ENCODE measurements at places on chromosomes 16 and 17.

GRCh38 chr17:50218771-50219315, 17.4 kb upstream of the COL1A1 start:
- no peak for DNase-seq

DNA sequence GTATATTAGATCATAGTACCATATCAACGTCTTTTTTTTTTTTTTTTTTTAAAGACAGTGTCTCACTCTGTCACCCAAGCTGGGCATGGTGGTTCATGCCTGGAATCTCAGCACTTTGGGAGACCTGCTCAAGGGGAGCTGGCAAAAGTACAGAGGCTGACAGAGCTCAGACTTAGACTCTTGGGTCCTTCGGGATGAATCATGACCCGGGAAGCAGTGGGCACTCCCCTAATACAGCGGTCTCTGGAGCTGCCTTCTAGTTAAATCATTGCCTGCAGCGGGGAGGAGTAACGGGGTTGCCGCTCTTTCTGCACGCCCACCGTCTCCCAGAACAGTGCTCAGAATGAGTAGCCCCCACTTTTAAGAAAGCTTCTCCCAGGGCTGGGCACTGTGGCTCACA, 174.4 kb downstream of the CPPED1 start:
- DNase-seq, result no peak

DNA sequence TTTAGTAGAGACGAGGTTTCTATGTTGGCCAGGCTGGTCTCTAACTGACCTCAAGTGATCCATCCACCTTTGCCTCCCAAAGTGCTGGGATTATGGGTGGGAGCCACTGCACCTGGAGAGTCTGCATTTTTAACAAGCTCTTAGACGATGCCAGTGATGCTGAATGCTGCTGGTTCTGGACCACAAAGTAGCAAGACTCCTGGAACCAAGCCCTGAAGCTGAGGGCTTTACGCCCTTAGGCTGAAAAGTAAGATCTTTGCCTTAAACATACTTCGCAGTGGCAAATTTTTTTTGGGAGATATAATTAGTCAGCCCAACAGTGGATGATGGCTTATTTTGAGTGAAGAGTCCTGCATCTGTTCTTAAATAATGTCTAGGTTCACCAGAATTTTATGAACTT, 14.0 kb downstream of the METTL9 start:
- no peak for DNase-seq

GRCh38 chr16:49788986-49789385, 66.9 kb downstream of the ZNF423 start:
- DNase-seq, result no peak

DNA sequence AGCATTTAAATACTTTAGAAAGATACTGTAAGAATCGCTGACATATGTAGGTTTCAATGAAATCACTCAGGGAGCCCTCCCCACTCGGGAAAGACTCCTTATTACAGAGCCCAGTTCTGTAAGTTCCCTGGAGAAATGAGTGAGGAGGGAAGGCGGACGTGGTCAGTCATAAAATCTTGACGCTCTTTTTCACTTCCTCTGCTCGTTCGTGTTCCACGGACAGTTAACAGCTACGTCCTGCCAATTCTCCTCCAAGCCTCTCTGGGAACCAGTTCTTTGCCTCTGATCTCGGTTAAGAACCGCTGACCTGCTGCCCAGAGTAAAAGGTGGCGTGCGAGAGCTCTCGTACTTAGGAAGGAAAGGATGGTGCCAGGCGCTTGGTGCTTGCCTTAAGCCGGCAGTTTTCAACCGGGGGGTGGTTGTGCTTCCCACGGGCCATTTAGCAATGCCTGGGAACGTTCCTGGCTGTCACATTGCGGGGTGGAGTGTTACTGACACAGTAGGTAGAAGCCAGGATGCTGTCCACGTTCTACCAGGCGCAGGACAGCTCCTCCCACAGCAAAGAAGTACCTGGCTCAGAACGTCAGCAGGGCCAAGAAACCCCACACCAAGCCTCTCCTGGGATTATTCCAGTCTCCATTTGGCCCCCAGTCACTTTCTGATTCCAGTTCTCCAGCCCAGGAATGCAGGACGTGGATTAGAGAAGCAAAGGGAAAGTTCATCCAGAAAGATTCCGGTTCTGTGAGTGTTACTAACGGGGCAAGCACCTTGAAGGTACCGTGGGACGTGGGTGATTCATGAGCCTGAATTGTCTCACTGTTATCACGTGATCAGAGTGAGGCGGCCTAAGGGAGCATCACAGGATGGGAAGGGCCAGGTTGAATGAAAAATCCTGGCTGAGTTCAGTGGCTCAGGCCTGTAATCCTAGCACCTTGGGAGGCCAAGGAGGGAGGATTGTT, 87.7 kb downstream of the MRM3 start:
- DNase-seq, result no peak

GRCh38 chr17:3827124-3827773, 18.8 kb downstream of the NCBP3 start:
- peak; percentile 14 for DNase-seq

GRCh38 chr17:32927724-32928585, at the start of gene TMEM98:
TSS of gene TMEM98 (plus strand) at chr17:32928153. CDS start at chr17:32931529, 3,376 bp downstream.
- no peak for DNase-seq

- no peak for DNase-seq
These were observed 109.5 kb downstream of the ASIC2 start for GRCh38 chr17:33183487-33184026.

DNA sequence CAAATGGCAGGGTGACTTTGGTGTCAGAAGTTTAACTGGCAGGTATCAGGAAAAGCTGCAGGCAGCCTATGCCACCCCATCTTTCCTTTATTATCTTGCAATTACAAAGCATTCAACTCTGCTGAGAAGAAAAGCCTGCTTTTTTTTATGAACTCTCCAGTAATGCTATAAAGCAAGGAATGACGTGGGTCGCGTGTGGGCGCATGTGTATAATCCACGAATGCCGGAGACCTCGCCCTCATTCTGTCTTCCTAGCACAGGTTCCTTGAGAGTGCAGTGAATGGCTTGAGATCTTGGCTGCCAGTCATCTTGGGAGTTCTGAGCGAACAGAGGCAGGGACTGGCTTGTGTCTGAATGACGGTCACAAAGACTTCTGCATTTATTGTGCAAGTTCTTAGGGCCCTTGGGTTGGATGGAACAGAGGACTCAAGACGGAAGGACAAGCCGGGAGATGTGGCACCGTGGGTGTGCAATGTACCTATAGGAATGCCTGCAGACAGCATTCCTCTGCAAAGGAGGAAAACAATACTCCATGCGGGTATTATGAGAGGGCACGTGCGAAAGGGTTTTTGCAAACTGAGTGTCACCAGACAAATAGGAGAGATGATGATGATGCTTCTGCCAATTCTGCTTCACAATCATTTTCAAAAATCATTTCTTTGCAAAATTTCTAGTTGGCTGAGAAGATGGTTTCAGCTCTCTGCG, 96.1 kb upstream of the ELAC2 start:
- no peak for DNase-seq

- peak; percentile 52 for DNase-seq
These were observed 30.6 kb downstream of the RPTOR start for GRCh38 chr17:80575057-80575875.

- DNase-seq, result peak; percentile 28
These were observed 1144.4 kb upstream of the GOT2 start for GRCh38 chr16:59878479-59878878.

DNA sequence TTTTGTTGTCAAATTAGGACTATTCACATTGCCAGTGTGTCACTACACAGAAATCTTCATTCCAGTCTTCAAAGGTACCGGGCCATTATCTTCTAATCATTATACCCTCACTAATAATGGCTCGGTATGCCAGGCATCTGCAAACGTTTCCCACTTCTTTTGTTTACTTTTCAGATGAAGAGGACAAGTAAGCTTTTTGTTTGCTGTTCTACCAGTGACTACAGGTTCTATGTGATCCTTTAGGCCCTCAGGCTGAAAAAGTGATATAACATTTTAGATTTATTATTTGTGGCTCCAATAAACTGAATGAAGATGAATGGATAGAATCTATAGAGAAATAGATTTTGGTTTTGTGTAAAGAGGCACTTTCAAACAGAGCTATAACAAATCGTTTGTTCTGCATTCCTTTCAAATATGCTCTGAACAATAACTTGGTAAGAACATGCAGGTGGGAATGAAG, 403 bp upstream of the KRTAP3-1 start:
- no peak for DNase-seq

- DNase-seq, result no peak
These were observed 11.5 kb upstream of the FOXF1 start for GRCh38 chr16:86498671-86499439.

DNA sequence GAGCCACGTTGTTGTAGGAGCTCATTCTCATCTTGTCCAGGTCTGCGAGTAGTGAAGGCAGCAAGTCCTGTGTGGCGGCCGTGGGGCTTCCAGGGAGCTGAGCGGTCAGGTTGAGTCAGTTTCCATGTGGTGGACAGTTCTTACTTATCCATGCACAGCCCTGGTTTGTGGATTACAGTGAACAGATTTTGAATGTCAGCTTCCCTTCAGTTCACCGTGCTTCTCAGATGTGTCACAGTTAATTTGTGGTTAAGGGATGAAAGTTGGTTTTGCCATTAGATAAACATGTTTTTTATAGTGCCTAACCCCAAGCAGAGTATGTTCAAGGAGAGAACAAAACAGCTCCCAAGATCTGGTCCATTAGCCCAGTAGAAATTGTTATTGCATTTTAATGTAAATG, 103.1 kb downstream of the RPTOR start:
- no peak for DNase-seq

GRCh38 chr17:13127921-13128602, 110.2 kb upstream of the ELAC2 start:
- DNase-seq, result no peak

GRCh38 chr17:19447085-19447583, 36.1 kb downstream of the RNF112 start:
- DNase-seq, result peak; percentile 52

- no peak for DNase-seq
These were observed 169.4 kb downstream of the SNX29 start for GRCh38 chr16:12145918-12146317.

DNA sequence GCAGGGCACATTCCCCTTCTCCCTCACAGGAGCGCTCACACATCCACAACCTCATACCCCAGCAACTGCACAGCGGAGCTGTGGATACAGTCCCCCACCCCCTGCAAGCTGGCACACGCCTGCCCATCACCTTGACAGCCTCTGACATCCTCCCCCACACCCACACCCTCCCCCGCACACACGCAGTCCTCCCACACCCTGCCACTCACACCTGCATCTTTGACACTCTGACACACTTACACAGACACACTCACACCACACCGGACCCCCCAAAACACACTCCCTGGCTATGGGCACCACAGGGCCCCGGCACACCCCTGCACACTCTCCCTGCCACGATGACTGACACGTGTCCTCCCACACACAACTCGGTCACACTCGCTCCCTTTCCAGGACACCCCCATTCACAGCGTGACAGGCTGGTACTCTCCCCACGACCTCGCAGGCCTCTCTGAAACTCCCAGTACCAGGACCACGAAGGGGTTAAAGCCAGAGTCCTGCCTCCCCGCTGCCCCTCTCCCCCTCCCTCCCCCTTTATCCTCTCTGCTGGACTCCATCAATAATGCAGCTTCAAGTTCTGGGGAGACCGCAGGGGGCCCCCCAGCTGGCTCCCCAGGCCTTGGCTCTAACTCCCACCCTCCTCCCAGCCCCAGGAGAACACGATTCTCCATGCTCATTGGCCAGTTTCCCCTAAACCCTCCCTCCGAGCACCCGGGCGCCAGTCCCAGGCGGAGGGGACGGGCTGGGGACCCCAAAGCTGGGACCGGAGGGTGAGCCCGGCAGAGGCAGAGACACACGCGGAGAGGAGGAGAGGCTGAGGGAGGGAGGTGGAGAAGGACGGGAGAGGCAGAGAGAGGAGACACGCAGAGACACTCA, at the start of gene PPP1R1B:
PPP1R1B (plus strand) TSS at position 782 of the 876 bp plus-strand sequence. CDS start 441 bp downstream, outside the sequence.
- DNase-seq, result no peak

DNA sequence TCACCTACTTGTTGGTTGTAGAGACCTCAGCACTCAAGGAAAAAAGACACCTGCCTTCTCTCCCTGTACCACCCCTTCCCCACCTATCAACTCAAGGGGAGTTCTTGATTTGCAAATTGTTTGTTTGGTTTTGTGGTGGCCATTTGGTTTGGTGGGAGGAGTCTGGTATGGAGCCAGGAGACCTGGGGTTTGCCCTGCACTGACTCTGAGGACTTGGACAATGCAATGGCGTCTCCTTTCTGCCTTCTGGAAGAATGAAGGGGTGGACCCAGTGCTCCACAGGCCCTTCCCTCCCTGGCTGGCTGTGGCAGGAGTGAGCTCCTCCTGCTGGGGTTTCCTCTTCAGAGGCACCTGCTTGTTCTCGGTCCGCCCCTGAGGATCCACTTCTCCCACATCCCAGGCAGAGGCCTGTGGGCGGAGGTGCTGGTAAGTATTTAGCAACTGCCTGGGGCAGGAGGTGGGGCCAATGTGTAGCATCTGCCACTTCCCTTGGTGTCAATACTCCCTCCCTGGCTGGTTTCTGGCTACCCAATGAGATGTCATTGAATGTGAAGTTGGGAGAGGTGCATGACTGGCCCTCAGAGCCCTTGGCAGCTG, 164.5 kb downstream of the NTN1 start:
- DNase-seq, result no peak

- peak; percentile 58 for DNase-seq
These were observed at the start of gene VAT1 for GRCh38 chr17:43021741-43022512. TSS of gene VAT1 (minus strand) at chr17:43022385. CDS start at chr17:43022322, 63 bp downstream.

- DNase-seq, result no peak
These were observed 286.1 kb downstream of the IRF8 start for GRCh38 chr16:86185089-86185488.

- no peak for DNase-seq
These were observed 3.7 kb downstream of the TMEM98 start for GRCh38 chr17:32931686-32932085.

DNA sequence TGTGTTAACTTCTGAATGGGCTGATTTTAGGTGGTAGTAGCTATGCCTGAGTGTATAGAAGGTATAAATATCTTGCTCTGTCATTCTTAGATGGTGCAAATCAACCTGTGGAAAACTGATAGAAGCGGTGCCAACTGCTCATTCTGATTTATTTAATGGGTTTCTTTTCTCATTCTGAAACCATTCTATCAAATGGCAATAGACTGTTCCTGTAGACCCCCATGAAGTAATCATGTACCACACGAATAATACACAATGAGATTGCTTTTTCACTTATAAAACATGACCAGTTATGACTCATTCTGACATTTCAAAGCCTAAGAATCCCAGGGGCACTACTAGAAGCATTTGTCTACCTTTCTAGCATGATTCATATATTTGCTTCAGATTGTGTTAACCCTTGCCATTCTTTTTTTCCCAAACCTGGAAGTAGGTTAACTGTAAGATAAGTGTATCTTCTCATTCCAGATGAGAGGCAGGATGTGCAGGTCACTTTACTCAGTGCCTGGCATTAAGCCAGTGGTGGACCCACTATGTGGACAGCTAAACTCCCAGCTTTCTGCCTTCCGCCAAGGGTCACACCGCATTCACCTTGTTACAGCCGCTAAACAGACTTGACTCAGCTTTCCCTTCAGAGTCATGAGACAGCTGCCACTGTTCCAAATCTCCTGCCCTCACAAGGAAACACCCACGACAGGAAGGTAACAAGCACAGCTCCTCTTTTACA, 16.4 kb upstream of the SLC16A11 start:
- DNase-seq, result no peak

- DNase-seq, result no peak
These were observed 423.3 kb upstream of the MAF start for GRCh38 chr16:80023865-80024264.
